ENCODE measurements at places on chromosomes 5 and 9.

GRCh38 chr9:110440796-110441195 lies 103.1 kb upstream of the TXNDC8 start:
- DNase-seq, result no peak

- DNase-seq, result no peak
These were observed 171.8 kb downstream of the SEMA5A start for GRCh38 chr5:9374025-9374424.

DNA sequence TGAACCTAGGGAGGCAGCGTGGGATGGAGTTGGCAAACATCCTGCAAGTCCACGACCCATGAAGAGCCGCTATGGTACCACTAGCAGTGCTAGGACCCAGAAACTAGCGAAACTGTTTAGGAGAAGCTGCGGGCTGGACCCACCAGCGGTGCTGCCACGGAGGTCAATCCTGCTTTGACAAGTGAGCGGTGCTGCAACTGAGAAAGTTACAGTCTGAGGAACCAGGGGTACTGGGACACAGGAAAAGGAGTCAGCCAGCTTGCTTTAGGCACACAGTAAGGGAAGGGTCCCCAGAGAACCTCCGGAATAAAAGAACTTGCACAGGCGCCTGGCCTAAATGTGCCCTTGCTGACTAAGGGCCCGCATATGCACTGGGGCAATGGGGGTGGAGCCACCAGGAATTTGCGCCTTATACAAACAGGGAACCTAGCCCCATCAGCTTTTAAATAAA lies 23.6 kb upstream of the ANXA2R start:
- no peak for DNase-seq

DNA sequence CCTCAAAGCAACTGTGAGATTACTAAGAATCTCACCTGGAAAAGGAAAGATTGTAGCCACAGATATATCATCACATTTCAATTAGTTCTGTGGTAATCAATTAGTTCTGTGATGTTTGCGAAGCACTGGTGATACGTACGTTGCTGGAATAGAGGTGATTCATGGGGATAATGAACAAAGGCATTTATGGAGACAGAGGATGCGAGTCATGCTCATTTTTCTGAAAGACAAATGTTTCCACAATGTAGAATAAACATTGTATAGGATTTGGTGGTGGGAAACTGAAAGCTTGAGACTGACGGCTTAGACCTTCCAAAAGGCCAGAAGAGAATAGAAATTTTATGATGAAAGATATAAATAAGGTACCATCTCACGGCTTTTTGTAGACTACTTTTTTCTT lies 507.3 kb upstream of the TYRP1 start:
- DNase-seq, result no peak

DNA sequence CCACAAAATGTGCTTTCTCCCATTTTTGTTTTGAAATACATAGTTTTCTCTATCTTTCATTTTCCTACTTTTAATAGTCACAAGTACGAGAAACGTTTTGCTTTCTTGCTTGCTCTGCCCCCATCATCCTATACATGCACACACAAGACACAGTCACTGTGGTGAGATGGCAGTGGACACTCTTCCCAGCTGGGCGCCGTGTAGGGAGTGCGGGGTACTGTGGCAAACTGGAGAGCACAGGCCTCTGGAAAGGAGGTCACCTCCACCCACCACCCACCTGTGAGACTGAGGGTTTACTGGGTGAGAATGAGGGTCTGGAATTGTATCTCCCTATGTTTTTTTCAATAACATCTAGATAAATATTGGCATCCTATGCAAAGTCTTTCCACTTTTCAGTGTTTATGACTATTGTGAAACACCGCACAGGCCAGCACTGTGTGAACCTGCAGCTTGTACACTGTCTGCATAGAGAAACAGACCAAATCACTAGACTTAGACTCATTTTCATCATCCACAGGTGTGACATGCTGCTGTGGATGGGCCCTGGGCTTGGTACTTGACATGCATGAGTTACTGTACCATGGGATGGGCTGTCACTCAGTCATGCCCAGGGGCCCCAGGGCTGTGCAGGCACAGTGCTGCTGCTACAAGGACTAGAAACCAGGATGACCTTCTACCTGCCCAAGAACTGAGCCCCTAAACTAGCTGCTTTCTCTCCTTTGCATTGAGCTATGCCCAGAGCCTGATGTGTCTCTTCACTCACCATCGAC lies 118.1 kb upstream of the LMX1B start:
- no peak for DNase-seq

GRCh38 chr9:97962575-97962974 lies 20.6 kb upstream of the ANP32B start:
- DNase-seq, result no peak

- no peak for DNase-seq
These were observed 450.5 kb upstream of the GRAMD2B start for GRCh38 chr5:125972706-125973105.

DNA sequence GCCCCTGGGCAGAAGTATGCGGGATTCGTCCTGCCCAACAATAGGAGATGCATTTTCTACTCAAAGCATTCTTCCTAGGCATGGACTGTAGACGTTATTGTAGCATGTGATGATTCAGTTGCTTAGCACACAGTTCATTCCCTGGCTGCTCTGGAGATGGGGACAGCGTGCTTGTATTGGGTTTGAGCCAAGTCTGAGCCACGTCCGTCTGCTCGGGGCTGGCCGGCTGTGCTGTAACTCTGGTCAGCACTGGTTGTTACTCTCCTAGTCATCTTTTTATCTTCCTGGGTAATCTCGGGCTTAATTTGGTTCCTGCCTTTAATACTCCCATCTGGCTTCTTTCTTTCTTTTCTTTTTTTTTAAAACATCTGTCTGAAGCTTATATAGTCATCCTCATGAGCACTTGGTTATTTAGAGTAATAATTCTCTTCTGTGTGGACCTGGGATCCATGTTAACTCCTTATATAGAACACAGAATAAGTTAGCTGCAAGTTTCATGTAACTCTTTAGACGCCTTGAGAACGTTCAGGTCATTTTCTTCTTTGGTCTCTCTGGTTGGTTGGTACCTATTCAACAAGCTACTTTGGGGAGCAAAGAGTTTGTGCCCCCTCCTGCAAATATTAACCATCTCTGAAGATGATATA lies 118.8 kb upstream of the RPS23 start:
- DNase-seq, result peak; percentile 65

- DNase-seq, result no peak
These were observed 287.3 kb downstream of the EFNA5 start for GRCh38 chr5:107383414-107383813.

DNA sequence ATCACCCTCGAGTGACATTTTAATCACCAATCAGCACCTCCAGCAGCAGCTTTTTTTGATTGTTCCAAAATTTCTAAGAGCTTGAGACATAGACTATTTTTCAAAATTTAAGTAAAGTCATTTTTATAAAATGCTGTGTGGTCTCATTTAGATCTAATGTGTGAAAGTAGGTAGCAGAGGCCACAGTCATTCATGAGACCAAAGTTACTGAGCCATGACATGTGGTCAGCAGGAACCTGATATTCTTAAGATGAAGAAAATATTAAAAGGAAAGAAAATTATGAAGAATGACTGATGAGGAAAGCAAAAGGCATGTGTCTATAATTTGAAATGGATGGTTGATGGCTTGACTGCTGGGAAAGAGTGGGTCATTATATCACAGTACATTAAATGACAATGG lies 7.2 kb downstream of the FREM1 start:
- no peak for DNase-seq

- no peak for DNase-seq
These were observed 90.3 kb downstream of the ZNF618 start for GRCh38 chr9:113966394-113966793.

DNA sequence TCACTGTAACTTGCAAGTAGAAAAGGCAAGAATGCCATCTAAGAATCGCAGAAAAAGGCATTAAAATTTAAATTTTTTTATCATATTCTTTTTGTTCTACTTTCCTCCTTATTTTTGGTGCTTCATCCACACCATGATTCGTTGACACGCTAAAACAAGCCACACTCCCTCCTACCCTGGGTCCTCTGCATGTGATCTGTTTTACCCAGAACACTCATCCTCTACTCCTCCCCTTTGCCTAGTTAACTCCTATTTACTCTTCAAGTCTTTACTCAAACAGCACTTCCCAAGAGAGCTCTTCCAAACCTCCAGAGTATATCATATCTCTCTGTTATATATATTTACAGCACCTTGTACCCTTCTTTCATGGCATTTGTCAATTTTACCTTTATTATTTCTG lies 61.4 kb upstream of the SRP19 start:
- no peak for DNase-seq

- no peak for DNase-seq
These were observed 72.5 kb downstream of the MRPS30 start for GRCh38 chr5:44881266-44881665.

- no peak for DNase-seq
These were observed 161.4 kb upstream of the KLF4 start for GRCh38 chr9:107650995-107651394.

- no peak for DNase-seq
These were observed 960 bp downstream of the CANX start for GRCh38 chr5:179699616-179700237.

DNA sequence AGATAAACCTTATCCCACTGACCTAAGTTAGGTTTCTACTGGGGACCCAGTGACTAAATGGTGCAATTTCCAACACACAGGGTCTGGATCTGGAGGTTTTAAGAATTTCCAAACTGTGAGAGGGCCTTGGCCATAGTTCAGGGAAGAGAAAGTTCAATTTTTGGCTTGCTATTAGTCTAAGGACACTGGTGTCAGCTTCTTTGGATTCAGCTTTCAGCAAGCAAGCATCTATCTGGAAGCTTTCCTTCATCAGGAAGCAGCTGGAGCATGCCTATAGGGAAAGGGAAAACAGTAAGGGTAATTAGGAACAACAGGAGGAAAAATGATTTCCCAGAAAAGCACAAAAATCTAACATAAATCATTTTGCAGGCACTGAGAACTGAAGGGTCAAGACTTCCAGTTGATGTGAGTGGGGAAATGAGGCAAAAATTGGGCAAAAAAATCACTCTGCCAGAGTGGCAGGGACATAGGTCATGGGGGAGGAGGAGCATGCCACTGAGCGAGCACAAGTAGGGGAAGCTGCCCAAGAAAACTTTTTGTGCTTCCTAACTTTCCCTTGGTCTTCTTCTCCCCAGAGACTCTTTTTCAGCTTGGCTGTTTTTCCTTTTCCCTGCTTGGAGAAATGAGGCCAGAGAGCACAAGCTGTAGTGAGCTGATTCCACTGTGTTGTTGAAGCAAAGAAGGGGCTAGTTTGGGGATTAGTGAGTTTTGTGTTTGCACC lies 299.6 kb downstream of the FGF10 start:
- DNase-seq, result no peak

GRCh38 chr5:110842948-110843347 lies 104.1 kb downstream of the SLC25A46 start:
- no peak for DNase-seq

- DNase-seq, result no peak
These were observed 19.3 kb upstream of the DMRTA1 start for GRCh38 chr9:22427226-22427880.

- DNase-seq, result no peak
These were observed 24.4 kb upstream of the TDRD7 start for GRCh38 chr9:97387504-97387886.

- DNase-seq, result no peak
These were observed 547.5 kb downstream of the ELAVL2 start for GRCh38 chr9:23278561-23278960.

- DNase-seq, result no peak
These were observed 78.3 kb upstream of the IRX1 start for GRCh38 chr5:3517348-3517747.

DNA sequence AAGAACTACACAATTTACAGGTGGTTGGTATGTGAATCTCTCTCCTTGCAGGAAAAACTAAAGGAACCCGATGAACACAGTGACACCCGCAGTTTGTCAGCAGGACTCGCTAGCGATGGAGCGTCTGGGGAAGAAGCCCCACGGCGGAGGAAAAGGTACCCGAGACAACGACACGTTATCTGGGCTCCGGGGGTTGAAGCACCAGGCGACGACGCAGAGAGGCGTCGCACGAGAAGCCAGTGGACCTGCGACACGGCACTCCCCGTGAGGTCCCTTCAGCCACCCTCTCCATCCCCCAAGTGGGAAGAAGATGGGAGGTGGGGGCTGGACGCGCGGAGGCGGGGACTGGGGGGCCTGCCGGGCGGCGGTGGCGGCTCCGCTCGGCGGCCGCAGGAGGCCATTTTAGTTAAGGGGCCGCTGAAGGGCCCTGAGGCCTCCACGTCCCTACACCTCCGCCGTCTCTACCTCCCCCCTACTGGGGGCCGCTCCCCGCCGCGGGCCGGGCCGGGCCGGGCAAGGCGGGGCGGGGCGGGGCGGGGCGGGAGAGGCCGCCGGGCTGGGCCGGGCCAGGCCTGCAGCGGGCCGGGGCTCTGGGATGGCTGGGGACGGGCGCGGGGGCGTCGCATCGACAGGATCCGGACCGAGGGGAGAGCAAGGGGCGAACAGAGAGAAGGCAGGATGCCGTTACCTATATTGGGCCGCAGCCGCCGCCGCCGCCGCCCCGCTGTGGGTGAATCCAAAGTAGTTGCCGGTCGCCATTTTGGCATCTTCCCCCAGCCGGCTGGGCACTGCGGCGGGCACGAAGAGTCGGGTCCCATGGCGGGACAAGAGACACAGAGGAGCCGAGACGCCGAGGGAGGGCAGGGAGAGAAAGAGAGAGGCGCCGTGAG lies 754 bp downstream of the ZFR start:
- DNase-seq, result peak; percentile 69

- no peak for DNase-seq
These were observed 1.3 kb downstream of the EDIL3 start for GRCh38 chr5:84383296-84383815.

DNA sequence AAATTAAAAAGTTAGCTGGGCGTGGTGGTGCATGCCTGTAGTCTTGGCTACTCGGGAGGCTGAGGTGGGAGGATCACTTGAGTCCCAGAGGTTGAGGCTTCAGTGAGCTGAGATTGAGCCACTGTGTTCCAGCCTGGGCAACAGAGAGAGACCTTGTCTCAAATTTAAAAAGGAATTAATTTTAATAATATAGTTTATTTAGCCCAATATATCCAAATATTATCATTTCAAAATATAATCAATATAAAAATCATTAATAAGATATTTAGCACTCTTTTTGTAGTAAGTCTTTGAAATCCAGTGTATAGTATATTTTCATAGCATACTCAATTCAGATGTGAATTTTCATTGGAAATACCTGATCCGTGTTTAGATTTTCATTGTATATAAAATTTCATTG lies 43.2 kb upstream of the ORM1 start:
- no peak for DNase-seq

- no peak for DNase-seq
These were observed 2.1 kb downstream of the ZNF608 start for GRCh38 chr5:124744170-124744971.
